ENCODE measurements at places on chromosomes 2 and 18.

DNA sequence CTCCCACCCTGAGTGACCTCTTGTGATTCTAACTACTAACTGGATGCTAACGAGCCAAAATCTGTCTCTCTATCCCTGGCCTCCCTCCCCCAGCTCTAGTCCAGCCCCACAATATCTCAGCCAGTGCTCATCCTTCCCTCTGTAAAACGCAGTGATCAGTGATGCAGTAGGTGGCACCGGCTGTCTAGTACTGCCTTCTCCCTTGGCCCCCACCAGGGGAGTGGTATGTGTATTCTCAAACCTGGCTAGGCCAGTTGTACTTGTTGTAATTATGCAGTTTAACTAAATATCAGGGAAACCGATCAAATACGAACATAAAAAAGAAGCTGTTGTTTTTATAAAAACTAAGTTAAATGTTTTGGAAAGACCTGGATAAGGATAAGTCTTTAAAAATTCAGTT lies 113.2 kb upstream of the ALPP start:
- DNase-seq = no peak

DNA sequence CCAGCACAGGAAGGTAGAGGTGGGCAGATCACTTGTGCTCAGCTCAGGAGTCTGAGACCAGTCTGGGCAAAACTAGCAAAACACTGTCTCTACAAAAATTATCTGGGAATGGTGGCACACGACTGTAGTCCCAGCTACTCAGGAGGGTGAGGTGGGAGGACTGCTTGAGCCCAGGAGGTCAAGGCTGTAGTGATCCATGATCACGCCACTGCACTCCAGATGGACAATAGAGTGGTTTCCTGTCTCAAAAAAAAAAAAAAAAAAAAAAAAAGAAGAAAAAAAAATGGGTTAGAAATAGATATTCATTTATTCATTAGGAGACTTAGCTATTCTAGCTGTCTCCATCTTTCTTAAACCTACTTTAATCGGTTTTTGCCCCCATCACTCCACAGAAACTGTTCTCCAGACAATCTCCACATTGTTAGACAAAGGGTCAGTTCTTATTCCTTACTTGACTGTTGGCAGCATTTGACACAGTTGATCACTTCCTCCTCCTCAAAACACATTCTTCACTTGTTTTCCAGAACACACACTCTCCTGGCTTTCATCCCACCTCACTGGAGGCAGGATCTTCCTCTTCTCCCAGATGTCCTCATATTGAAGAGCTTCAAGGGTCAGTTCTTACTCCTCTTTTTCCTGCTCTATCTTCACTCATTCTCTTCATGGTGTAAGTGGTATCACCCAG lies 103.1 kb downstream of the DTNB start:
- DNase-seq = no peak

DNA sequence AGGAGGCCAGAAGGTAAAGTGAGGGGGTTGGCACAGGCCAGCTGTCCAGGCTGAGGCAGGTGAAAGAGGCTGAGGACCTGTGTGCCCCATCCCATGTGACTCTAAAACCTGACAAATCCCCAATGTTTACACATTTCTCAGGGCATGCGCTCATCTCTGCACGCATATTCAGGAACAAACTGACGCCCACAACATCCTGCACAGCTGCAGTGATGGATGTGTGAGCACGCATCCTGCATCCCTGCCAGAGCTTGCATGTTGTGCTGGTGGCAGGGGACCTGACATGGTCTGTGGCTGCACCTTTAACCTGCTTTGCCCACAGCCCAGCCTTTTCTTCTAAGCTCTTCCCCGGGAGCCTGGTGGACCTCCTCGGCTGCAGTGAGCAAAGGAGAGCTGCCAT lies 83.1 kb downstream of the FBXO15 start:
- DNase-seq = no peak

DNA sequence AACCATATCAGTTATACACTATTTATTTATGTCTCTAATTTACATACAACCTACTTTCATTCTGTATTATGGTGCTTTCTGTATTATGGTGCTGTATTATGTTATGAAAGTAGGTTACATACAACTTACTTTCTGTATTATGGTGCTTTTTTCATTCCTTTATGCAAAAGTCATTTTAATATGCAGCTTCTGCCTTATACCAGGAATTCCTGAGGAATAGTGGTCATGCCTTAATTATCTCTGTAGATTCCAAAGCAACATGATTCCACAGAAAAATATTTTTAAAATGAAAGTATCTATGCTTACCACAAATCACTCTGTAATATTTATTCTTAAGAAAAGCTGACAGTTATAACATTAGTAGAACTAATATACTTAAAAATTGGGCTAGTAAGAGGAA lies 922.0 kb upstream of the NRXN1 start:
- no peak for DNase-seq

GRCh38 chr18:22723773-22724172 lies 209.4 kb upstream of the RBBP8 start:
- DNase-seq = no peak

- peak; percentile 79 for DNase-seq
Measured at GRCh38 chr2:98649135-98649991, 41.0 kb downstream of the UNC50 start.

- no peak for DNase-seq
Measured at GRCh38 chr2:200099256-200099655, 143.9 kb downstream of the MAIP1 start.

GRCh38 chr2:241217320-241218031 lies 29.0 kb downstream of the ANO7 start:
- peak; percentile 41 for DNase-seq

GRCh38 chr18:12052866-12053265 lies 40.8 kb upstream of the ANKRD62 start:
- DNase-seq = no peak

DNA sequence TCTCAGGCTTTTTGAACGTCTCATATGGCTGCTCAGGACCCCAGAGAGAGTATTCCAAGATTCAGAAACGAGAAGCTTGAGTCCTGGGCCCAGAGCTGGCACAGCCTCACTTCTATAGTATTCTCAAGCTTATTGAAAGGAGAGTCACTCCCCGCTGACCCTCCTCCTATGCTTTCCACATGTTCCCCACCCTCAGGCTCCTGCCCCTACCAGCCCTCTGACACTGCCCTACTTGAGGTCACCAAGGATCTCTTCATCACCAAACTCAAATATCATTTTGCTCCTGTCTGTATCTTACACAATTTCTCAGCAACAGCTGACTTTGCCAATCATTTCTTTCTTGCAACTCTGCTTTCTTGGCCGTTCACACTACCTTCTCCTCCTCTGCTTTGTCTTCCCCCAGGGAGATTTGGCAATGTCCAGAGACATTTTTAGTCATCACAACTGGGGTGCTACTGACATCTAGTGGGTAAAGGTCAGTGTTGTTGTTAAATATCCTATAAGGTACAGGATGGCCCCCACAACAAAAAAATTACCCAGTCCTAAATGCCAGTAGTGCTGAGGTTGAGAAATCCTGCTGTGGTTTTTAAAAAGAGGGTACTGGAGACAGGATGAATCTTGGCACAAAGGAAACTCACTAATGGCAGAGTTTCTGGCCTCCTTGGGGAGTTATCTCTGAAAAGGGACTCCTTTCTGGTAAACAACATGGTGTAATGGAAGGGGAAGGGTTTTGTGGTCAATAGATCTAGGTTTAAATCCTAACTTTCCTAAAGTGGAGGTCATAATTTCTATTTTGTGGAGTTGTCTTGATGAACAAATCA lies 26.9 kb upstream of the INSIG2 start:
- DNase-seq = peak; percentile 9

- DNase-seq = peak; percentile 39
Measured at GRCh38 chr18:43192408-43192807, 76.9 kb upstream of the RIT2 start.

GRCh38 chr2:24943427-24944053 lies 23.5 kb upstream of the ADCY3 start:
- DNase-seq = no peak

GRCh38 chr2:193668557-193669323 lies 1474.0 kb upstream of the TMEFF2 start:
- DNase-seq = no peak

DNA sequence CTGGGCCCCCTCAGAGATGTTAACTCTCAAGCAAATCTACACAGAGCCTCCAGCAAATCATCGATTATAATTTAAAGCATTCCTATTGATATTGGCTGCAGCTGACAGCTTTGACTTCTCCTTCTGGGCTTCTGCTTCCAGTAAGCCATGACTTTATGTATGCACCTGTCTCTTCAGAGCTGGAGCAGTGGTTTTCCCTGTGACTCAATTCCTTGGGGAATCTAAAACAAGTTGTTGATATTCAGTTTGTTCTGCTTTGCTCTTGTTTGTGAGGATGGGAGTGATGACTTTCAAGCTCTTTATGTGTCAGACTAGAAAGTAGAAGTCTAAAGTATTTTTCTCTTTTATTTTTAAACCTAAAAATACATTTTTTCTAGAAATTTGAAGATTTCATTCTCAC lies 45.1 kb upstream of the TNP1 start:
- DNase-seq = no peak

GRCh38 chr2:23425338-23425871 lies 40.4 kb downstream of the KLHL29 start:
- DNase-seq = no peak

GRCh38 chr2:40824278-40824677 lies 372.4 kb upstream of the SLC8A1 start:
- no peak for DNase-seq

DNA sequence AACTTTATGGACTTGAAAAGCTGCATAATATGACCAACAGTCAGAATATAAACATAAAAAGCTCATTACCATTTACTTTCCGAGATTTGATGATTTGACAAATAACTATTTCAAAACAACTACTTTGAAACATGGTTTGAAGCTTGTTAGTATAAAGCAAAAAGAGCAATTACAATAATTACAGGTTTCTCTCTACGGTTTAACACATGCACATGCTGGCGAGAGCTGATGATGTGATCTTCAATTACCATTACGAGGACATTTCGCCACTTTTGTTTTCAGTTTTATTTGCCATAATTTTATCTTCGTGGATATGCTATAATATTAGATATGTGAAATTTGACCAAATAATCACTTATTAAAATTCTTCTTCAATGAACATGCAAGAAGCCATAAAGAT lies 270.1 kb downstream of the TCF4 start:
- DNase-seq = no peak

GRCh38 chr2:14094592-14094991 lies 537.9 kb upstream of the LRATD1 start:
- DNase-seq = no peak

GRCh38 chr2:62042944-62043343 lies 137.5 kb downstream of the COMMD1 start:
- no peak for DNase-seq

DNA sequence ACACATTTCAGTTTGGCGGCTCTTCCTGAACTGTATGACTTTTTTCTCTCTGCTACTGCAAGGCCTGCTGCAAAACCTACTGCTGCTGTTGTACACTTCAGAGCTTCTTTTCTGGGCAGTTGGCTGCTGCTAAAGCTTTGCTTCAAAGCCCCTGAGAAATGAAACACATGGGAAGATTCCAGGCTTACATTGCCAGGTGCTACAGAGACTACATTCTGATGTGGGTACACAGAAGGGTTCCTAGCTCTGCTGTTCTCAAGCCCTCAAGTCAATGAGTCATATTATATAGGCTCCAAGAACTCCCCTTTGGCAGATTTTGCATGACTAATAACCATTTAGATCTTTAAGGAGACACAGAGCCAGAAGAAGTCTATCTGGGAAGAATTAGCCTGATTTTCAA lies 12.9 kb upstream of the PGAP1 start:
- DNase-seq = peak; percentile 12

GRCh38 chr2:181255651-181256050 lies 201.5 kb upstream of the ITGA4 start:
- DNase-seq = no peak

GRCh38 chr2:160747501-160748170 lies 254.0 kb upstream of the RBMS1 start:
- peak; percentile 30 for DNase-seq

GRCh38 chr2:185757356-185757755 lies 18.8 kb downstream of the FSIP2 start:
- DNase-seq = peak; percentile 12

DNA sequence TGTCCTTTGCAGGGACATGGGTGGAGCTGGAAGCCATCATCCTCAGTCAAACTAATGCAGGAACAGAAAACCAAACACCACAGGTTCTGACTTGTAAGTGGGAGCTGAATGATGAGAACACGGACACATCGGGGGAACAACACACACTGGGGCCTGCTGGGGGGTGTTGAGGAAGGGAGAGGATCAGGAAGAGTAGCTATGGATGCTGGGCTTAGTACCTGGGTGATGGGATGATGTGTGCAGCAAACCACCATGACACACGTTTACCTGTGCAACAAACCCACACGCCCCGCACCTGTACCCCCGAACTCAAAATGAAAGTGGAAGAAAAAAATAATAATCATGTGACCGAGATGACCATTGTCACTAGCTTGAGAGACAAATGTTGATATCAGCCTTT lies 114.7 kb downstream of the NDUFA10 start:
- DNase-seq = no peak

DNA sequence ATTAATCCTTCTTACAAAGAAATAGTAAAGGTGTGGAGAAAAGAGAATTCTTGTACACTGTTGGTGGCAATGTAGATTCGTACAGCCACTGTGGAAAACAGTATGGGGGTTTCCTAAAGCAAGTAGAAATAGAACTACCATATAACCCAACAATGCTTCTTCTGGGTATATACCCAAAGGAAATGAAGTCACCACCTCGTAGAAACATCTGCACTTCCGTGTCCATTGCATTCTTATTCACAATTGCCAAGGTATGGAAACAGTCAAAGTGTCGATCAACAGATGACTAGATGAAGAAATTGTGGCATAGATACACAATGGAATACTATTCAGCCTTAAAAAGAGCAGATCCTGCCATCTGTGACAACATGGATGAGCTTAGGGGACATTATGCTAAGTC lies 93.4 kb upstream of the TGIF1 start:
- DNase-seq = no peak

GRCh38 chr2:60262178-60262577 lies 291.3 kb downstream of the BCL11A start:
- no peak for DNase-seq

DNA sequence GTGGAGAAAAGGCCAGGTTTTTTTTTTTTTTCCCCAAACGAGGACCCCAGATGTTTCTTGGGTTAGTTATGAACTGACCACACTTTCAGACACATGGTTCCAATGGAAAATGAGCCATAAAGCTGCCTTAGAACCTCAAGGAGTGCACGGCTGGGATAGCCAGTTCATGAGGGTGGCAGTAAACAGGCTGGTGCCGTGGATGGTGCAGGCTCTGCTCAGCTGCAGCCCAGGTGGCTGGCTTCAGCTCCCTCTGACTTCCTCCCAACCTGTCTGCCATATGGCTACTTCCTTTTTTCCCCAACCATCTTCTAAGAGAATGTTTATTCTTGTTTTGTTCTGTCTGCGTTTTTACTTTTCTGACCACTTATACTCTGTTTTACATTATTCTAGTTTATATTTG lies 109.8 kb upstream of the LMAN1 start:
- DNase-seq = no peak

- DNase-seq = no peak
Measured at GRCh38 chr2:106570316-106570715, 83.2 kb downstream of the CD8B2 start.

- DNase-seq = no peak
Measured at GRCh38 chr2:231391981-231392380, 3.5 kb upstream of the B3GNT7 start.

- DNase-seq = no peak
Measured at GRCh38 chr2:10834068-10834655, 21.6 kb upstream of the PDIA6 start.
